Activated naive CD8-positive, alpha-beta T cell treated with anti-CD3 and anti-CD28 coated beads for 36 hours (primary cell): ENCODE measurements at places on chromosomes 16 and 17.

DNA sequence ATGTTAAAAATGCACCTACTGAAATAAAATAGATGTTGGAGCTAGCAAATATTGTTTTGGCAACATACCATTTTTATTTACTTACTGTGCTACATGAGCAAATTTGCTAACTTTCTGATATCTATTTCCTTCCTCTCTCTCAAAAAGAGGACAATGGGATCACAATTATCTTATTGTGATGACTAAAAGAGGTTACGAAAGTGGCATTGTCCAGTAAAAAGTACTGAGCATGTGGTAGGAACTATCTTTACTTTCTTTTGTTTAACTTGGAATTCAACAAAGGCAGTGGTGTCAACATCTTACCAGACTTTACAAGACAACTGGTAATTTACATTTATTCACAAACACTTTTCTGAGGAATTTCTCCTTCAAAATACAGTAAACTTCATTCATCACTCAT, 1542.6 kb upstream of the CDH8 start:
- no peak for DNase-seq

GRCh38 chr17:33521784-33522183, 228.7 kb upstream of the ASIC2 start:
- DNase-seq = peak; percentile 2

DNA sequence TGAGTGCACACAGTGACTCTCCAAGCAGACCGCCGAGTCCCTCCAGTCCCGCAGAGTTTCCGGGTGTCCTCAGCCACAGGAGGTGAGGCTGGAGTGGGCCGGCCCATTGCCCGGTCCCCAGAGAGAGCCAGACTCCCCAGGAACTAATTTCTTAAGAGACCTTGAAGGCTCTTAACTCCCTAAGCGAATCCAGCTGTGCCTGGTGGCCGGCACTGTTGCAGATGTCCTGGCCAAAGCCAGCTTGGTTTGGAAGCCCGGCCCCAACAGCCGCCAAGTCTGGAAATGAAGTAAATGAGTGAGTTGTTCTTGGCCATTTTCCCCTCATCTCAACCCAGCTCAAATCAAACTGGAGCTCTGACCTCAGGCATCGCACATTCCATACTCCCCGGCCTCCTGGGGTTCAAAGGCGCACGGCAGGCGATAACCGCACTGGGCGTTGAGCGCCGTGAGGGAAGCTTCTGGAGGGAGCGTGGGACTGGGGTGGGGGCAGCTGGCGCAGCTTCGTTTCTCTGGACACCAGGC, 42.0 kb downstream of the CMIP start:
- no peak for DNase-seq

GRCh38 chr17:61299517-61300513, 99.8 kb upstream of the TBX2 start:
- DNase-seq = no peak

GRCh38 chr17:44331249-44331760, 6.7 kb upstream of the SLC25A39 start:
- peak; percentile 69 for DNase-seq

DNA sequence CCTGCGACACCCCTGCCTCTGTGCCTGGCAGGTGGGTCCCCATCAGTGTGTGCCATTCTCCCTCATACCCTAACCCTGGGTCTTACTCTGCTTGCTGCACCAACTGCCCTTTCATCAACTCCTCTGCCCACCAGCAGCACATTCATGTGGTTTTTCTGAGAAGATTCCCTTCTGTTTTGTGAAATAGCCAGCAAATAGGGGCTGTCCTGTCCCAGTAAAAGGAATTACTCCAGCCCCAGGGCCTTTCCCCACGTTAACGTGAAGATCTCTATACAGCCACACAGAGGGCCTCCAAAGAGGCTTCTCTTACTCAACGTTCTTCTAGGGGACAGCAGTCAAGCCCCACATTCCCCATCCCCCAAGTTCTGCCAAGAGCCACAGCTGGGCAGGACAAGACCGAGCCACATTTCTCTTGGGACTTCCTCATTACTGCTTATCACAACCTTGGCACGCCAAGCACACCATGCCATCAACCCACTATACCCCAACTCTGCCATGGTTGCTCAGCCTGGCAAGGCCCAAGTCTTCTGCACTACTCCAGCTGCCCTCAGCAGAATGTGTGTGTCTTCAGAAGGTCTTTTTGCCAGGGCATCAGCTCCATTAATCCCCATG, 18.7 kb upstream of the CCL2 start:
- no peak for DNase-seq

- no peak for DNase-seq
Observed at GRCh38 chr17:77354670-77355455, 214.1 kb downstream of the SEC14L1 start.
